ENCODE measurements at places on chromosomes 5 and 9.

GRCh38 chr9:33791117-33791516 lies 4.2 kb upstream of the PRSS3 start:
- no peak for DNase-seq

DNA sequence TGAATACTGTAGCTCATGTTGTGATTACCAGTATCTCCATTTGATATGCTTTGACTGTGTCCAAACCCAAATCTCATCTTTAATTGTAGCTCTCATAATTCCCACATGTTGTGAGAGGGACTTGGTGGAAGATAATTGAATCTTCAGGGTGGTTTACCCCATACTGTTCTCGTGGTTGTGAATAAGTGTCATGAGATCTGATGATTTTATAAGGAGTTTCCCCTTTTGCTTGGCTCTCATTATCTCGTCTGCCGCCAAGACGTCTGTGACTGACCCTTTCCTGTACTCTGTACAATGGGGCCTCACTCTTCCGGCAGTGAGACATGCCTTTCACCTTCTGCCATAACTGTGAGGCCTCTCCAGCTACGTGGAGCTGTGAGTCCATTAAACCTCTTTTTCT lies 59.3 kb downstream of the TRIO start:
- DNase-seq, result no peak

DNA sequence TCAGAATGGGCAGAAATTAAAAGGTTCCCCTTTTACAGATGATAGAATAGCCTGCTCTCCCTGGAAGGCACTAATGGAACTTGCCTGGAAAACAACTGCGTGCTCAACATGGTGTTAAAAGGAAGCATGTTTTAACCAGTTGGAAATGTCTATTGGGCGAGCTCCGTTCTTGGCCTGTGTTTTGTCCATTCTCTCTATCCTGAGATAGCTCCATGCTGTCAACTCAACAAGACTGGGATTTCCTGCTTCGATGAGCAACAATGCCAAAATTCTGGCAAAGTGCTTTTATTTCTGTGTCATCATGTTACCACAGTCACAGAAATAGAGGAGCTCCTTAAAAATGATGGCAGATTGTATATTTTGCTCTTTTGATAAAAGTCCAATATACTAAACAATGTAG lies 198.3 kb downstream of the PLK2 start:
- no peak for DNase-seq

- DNase-seq, result no peak
These were observed 15.3 kb downstream of the ASPN start for GRCh38 chr9:92467041-92467440.

DNA sequence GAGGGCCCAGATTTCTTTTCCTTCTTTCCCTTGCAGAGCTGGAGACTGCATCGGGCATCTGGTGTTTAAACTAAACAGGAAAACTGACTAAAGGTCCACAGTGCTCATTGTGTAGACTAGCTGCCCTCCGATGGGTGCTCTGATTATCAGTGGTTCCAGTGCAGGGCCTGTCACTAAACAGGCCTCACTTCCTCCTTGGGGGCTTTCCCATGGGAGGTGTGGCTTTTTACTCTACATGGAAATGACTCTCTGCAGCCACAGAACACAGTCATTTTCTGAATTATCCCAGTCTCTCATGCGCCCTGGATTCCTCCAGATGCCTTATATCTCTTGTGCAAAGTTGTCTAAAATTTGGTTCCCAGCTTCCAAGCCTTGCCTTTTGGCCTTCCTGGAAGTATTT lies 199.2 kb downstream of the TRIO start:
- DNase-seq, result no peak

GRCh38 chr5:150266871-150267291 lies 22.7 kb downstream of the CAMK2A start:
- no peak for DNase-seq

- DNase-seq, result no peak
These were observed 33.4 kb upstream of the POMT1 start for GRCh38 chr9:131469356-131469755.

DNA sequence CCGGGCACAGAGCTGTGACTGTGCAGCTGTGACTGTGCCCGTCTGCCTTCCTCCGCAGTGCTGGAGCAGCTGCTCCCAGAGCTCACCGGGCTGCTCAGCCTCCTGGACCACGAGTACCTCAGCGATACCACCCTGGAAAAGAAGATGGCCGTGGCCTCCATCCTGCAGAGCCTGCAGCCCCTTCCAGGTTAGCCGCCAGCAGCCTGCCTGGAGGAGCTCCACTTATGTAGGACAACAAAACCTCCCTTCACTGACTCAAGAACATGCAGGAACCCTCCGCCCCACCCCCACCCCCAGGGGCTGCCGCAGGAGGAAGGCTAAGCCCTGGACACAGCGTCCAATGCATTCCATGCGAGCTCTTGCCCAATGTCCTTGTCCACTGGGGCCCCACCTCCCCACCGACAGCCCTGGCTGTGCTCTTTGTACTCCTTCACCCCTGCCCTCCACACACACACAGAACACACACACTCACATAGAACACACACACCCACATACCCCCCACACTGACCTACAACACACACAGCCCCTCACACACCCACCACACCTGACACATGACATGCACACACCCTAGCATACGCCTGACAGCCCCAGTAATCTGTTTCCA lies 27.9 kb downstream of the AFAP1L1 start:
- no peak for DNase-seq

- no peak for DNase-seq
These were observed 19.7 kb upstream of the GDA start for GRCh38 chr9:72129271-72130156.

- no peak for DNase-seq
These were observed 74.5 kb downstream of the PTCD2 start for GRCh38 chr5:72394688-72395087.

DNA sequence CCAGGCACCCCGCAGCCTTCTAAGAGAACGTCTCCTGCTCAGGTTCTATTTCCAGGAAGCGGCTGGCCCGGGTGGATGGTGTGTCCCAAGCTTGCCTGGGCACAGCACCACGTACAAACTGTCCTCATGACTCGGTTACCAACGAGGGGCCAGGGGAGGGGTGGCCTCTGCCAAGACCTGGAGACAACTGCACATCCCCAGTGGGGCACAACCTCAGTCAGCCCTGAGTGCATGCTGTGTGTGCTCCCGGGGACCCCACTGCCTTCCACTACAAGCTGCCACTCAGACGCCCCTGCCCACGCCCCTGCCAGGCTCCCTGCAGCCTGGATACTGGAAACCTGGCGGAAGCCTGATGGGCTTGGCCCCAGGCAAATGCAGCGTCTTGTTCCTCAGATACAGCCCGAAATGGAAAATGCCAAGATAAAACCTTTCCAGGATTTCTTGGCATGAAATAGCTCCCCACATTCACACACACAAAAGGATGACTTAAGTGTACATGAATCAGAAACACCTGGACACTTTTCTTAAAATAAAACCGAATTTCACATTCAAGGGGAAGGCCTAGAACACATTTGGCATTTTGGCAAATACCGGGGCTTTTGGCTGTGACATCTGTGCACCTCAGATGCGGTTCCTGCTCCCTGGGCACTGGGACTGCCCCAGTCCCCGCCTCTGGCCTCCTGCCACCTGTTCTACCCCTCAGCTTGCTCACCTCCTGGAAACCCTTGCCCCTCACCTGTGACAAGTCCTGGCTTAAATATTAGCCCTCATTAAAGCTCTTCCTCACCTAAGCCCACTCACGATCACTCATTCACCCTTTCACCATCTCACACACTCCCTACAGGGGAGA lies 62.5 kb downstream of the COL23A1 start:
- no peak for DNase-seq

- DNase-seq, result no peak
These were observed 15.9 kb upstream of the RPL26L1 start for GRCh38 chr5:172943283-172943841.

- DNase-seq, result no peak
These were observed 27.0 kb upstream of the ALDOB start for GRCh38 chr9:101462558-101462957.

DNA sequence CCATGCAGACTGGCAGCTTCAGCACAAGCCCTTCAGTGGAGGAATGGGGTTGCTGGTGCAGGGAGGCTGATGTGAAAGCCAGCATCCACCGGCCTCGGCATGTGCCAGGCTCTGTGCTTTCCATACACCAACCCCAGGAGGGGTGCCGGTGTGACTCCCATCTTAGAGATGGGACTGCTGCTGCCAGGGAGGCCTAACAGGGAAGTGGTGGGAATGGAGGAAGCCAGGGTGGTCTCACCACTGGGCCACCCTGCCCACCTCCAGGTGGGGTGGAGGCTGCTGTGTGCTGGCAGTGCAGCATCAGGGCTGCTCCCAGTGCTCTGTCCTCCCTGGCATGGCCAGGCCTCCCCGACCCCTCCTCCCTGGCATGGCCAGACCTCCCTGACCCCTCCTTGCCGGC lies 32.8 kb upstream of the PITX1 start:
- DNase-seq, result no peak

- no peak for DNase-seq
These were observed 127.0 kb downstream of the RFK start for GRCh38 chr9:76267284-76267652.

DNA sequence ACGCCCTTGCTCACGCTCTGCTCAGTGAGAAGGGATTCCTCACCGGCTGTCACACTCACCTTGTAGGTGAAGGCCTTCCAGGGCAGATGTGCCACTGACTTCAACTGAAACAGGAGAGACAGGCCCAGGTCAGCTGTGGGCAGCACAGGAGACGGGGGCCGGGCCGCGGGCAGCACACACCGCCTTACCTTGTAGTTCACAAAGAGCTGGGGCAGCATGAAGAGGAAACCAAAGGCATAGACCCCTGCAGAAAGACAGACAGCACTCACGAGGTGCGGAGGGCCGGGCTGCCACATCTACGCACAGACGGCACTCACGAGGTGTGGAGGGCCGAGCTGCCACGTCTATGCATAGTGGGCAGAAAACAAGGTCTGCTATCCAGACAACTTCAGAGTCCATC lies 23.3 kb downstream of the CLPTM1L start:
- no peak for DNase-seq

Measured in 8988T (cell line).